D341Med (cell line): ENCODE measurements at places on chromosomes 11 and 22.

DNA sequence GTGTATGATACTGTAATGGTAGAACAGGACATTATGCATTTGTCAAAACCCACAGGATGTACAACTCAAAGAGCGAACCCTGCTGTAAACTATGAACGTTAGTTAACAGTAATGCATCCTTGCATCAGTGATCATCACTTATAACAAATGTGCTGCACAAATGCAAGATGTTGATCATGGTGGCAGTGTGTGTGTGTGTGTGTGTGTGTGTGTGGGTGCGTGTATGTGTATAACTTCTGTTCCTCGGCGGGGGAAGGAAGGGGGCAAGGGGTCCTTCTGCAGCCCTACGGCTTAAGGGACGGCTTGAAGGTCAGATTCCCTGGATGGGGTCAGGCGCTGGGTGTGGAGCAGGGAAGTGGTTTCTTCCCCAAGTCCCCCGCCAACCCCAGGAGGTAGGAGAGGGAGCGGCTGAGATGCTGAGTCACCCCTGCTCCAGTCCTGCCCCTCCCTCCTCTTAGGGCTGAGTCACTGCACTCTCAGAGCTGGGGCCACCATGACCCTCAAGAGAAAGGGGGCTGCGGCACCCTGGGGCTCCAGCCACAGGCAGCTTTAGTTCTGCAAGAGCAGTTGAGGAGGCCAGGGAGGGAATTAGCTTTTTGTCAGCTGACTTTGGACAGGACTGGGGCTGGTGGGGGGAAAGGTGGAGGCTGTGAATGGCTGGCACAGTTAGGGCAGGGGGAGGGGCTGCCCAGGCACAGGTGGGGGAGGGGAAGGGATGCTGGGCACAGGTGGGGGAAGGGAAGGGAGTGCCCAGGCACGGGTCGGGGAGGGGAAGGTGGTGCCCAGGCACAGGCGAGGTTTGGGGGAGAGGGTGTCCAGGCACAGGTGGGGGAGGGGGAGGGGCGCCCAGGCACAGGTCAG is 8.8 kb upstream of the CTSD start:
- DNase-seq: no peak

- no peak for DNase-seq
Observed at GRCh38 chr11:102252339-102252891, 64.9 kb upstream of the BIRC3 start.

- DNase-seq: no peak
Observed at GRCh38 chr11:80393210-80393609, 952.4 kb upstream of the TENM4 start.

GRCh38 chr11:36356201-36356600 is 60.1 kb downstream of the PRR5L start:
- DNase-seq: no peak

DNA sequence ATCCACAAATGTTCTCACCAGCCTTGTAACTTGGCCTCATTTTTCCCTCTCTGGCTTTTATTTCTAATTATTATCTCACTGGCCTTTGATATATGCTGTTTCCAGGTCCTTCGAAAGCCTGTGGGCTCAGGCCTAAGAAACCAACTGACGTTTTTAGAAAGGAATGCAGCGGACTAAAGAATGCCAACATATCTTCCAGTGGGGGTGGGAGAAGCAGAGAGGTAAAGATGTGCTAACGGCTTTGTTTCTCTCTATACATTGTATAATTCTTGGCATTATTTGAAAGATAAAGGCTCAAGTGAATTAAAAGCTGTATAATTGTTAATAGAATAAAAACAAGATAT is 28.2 kb downstream of the OR6Q1 start:
- no peak for DNase-seq

DNA sequence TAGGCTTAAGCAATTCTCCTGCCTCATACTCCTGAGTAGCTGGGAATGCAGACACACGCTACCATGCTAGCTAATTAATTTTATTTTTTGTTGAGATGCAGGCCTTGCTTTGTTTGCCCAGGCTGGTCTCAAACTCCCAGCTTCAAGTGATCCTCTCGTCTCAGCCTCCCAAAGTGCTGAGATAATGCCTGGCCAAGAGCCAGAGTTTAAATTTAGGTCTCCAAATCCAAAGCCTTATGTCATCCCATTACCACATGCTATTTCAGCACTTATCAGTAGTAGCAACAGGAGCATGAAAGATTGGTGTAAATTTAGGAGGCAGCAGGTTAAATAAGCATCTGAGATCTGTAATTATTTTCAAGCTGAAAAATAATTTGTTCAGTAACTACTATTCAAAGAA is 326.1 kb upstream of the ANO5 start:
- no peak for DNase-seq

DNA sequence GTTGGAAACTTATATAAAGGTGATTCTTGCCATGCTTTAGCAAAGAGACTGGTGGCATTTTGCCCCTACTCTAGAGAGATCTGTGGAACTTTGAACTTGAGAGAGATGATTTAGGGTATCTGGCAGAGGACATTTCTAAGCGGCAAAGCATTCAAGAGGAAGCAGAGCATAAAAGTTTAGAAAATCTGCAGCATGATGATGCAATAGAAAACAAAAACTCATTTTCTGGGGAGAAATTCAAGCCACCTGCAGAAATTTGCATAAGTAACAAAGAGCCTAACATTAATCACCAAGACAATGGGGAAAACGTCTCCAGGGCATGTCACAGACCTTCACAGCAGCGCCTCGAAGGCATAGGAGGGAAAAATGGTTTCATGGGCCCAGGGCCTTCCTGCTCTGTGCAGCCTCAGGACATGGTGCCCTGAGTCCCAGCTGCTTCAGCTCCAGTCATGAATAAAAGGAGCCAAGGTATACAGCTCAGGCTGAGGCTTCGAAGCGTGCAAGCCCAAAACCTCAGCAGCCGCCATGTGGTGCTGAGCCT is 83.4 kb downstream of the MRTFA start:
- DNase-seq: no peak

DNA sequence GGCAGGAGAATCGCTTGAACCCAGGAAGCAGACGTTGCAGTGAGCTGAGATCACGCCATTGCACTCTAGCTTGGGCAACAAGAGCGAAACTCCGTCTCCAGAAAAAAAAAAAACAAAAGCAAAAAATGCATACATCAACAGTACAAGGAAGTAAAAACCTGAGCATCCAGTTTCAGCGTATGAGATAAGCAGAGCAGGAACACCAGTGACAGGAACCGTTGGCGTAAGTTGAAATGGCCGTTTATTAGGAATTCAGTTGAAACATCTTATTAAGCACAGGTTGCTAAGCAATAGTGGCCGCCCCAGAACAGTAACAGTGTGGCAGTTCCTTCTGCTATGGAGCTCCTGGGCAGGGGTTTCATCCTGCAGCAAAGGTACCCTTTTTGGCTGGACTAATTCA is 4.0 kb upstream of the L3MBTL2 start:
- no peak for DNase-seq

- peak; percentile 90 for DNase-seq
Observed at GRCh38 chr22:19806213-19807160, 45.9 kb downstream of the TBX1 start.

GRCh38 chr22:20551805-20552442 is 44.5 kb downstream of the MED15 start:
- peak; percentile 53 for DNase-seq

DNA sequence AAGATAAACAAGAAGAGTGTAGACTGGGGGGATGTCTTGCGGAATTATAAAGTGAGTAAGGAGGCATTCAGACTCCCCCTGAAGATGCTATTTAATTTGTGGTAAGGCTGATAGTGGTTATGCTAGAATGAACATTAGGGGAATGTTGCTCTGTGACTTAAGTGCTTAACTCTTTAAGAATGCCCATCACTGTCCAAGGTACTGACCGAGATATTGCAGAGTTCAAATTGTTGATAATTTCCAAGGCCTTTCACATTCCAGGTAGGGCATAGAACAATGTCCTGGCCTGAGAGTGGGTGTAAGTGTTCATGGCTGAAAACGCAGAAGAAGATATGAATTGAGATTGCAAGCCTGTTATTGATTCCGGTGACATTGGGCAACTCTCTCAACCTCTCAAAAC is 90.3 kb upstream of the SEZ6L start:
- no peak for DNase-seq

DNA sequence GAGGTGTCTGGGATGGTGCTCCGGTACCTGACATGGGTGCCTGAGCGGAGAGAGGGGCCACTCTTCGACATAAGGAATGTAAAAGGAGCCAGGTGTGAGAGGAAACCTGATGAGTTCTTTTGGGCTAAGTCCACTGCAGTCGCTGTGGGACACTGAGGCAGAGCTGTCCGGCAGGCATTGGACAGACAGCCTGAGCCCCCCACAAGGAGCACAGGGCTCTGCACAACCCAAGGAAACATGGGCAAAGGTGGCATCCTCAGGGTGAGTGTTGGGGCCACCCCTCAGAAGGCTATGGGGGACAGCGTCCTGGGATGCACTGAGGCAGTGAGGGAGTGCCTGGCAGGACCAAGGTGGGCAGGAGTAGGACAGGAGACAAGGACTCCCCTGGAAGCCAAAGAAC is 57.7 kb upstream of the EMID1 start:
- no peak for DNase-seq
